ENCODE measurements at places on chromosomes 4 and X.
A peak's percentile ranks its signal among the peaks of the same experiment; 100 is the strongest.

DNA sequence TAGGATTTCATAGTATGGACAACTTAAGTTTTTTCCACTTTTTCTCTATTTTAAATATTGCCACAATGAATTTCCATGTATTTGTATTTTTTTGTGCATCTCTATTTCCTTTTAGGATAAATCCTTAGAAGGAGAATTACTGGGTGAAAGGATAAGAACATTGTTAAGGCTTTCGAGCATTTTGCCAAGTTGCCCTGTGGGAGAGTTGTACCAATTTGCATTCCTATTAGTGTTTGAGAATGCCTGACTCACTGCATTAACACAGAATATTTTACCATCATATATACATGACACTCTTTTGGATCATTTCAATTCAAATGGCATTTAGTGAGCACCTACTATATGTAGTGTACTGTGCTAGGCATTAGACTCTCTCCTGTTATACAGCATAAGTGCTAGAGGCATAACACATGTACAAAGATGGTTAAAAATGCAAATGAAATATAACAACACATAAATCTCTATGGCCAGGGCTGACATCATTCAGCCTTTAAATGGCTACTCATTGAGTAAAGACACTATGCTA lies 57.0 kb downstream of the PLAC1 start:
- DNase-seq = no peak

- no peak for DNase-seq
Measured at GRCh38 chr4:167989815-167990214, 102.5 kb upstream of the ANXA10 start.

DNA sequence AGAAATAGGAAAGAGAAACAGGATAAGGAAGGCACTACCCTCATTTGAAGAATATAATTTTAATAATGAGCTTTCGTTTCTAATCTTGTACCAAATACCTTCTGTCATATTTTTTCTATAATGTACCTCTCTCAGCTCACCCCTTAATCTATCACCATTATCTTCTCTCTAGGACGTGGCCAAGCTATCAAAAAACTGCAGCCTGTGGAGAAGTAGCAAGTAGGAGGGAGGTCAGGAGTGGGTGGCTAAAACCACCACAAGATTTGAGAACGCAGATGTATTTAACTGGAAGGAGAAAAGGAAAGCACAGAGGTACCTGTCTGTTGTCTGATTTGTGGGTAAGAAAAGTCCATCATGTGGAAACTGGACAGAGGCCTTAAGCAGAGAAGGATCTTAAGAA lies 576.7 kb upstream of the DIPK2B start:
- DNase-seq = no peak

DNA sequence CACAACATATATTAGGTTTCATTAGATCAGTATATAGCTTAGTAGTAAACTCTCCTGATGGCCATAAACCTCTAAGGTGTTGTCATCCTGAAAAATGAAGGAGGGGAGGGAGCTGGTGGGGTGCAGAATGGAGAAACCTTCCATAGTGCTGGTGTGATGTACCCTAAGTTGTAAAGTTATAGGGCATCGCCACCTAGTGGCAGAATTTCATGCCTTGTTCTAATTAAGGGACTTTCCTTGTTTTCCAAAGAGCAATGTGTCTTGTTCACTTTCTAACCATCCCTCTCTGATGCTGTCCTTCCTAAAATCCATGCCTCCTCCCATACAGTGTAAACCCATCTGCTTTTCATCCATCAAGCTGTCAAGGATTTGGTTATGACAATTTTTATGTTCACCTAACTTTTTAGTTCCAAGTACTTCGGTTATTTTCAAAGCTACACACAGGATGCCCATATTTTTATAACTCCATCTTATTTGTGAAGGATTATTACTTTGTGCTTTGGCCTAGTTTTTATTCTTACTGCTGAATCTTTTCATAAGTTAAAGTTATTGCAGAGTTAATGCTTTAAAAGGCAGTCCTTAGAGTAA lies 4.5 kb downstream of the NBDY start:
- DNase-seq = peak; percentile 49

DNA sequence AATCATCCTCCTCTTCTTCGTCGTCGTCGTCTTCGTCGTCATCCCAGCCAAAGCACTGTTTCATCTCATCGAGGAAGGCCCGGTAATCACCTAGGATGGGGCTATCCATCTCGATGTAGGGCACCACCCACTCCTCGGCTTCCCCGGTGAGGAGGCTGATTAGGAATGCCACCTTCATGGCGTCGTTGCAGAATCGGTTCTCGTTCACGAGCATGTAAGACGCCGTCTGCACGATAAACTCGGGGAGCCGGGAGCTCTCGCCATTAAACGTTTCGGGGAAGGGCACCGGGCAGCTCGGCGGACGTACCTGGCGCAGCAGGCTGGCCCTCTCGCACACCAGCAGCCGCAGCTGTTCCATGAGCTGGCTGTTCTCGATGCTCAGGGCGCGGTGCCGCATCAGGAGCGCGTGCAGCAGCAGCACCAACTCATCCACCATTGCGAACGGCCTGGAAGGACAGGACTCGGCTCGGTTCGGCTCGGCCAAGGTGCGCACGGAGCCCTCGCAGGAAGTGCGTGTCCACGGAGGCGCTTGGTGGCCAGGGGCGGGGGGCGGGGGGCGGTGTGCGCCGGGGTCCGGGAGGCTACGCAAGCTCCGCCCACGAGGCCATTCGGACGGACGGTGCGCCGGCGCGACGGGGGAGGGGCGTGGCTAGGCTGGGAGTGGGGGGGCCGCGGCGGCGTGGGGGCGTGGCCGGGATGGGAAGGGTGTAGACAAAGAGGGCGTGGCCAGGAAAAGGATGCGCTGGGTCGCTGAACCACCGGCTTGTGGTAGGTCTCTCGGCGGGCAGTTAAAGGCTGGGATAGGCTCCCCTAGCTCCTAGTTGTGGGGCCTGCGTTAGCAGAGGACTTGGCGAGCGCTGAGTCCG lies at the start of gene LDOC1:
TSS of gene LDOC1 (minus strand) at position 544 of the 866 bp plus-strand sequence. CDS start at position 436, 108 bp downstream.
- no peak for DNase-seq

- DNase-seq = no peak
Measured at GRCh38 chr4:99872570-99872969, 21.7 kb downstream of the LAMTOR3 start.

DNA sequence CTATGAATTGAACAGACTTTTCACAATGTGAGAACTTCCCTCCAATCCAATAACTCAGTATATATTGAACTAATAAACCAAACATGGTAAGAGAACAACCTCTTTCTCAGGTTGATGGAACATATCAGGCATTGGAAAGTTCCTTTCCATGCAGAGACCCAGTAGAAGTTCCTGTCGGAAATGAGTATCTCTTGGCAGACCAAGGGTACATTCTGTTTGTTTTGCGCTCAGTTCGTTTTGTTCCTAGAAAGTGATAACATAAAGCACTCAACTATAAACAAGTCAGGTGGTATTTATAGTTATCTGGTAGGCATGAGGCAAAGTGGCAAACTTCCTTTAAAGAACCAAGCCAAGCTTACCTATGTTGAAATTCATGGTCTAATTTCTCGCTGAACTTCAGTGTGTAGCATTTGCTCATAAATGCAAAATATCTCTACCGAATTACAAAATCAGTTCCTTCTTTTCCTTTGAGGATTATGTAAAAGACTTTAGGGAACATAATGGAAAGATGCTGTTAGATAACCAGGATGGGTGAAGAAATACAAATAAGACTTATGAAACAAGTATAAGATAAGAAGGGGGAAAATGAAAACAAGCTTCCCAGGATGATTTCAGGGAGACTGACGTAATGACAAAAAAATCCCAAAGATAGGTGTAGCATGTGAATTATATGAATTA lies 120.3 kb downstream of the ARHGAP24 start:
- no peak for DNase-seq

DNA sequence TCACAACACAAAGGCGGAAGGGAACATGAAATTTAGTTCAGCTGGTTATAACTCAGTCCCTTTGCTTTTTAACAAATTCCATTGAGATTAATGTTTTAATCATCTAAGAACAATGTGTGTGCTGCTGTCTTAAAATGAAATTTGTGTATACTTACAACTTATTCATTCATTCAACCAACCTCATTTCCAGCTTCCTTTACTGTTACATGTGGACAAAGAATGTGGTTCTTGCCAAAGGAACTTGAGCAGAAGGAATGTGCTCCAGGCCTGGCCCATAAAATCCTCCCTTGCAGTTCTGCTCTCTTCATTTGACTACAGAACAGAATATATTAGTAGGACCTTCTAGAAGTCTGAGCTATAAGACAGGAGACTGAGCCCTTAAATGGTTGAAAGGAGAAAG lies 176.8 kb upstream of the GLRA2 start:
- no peak for DNase-seq

DNA sequence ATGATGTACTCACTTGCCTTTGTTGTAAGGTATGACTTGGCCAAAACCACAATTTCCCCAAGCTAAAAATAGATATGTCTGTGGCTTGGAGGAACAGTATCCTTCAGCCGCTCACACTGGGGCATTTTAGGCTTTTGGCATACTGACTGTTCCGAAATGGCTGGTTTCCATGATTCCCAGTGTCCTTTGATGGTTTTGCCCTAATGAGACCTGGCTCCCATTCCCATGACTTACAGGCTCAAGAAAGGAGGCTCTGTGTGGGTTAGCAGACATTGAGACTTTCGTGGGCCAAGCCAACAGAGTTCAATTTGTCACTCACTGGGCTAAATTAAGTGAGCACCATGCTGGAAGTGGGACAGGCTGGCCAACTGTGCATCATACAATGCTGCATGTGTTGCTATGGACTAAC lies 150.6 kb downstream of the CEP135 start:
- no peak for DNase-seq

DNA sequence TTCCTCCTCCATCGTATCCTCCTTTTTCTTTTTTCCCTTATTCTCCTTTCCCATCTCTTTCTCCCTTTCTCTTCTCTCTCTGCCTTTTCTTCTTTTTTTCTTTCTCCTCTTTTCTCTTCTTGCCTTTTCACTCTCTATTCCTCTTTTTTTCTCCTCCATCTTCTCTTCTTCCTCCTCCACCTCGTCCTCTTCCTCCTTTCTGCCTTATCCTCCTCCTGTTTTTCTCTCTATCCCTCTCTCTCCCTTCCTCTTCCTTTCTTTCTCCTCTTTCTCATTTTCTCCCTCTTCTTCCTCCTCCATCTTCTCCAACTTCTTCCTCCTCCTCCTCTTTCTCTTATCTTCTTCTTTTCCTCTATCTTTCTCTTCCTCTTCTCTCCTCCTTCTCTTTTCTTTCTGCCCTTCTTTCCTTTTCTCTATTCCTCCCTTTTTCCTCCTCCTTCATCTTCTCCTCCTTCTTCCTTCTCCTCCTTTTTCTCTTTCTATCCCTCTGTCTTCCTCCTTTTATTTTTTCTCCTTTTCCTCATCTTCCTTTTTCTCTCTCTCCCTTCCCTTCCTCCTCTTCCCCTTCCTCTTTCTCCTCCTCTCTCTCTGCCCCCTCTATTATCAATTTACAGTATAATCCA lies 269.1 kb downstream of the DHRSX start:
- no peak for DNase-seq

GRCh38 chr4:73019462-73020047 lies 50.0 kb downstream of the COX18 start:
- DNase-seq = peak; percentile 44

GRCh38 chrX:98299785-98300184 lies 1416.1 kb downstream of the RPA4 start:
- no peak for DNase-seq

DNA sequence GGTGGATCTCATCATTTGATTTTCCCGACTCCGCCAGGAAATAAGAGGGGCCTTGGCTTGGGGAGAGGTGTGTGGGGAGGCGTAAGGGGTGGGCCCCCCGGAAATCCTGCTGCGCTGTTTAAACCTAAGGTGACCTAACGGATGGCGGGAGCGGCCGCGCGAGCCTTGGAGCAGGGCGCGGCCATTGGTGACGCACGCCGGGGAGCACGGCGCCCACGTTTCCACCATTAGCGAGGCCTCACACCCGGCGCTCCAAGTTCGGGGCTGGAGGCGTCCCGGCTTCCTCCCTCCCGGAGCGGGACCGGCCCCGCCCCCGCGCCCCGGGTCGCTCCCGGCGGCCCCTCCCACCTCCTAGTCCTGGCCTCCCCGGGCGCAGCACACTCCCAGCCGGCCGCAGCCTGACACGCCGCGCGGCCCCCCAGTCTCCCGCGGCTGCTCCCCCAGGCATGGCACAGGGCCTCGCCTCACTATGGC lies at the start of gene SMS:
TSS of gene SMS (plus strand) at position 354 of the 474 bp plus-strand sequence. CDS start at position 470, 116 bp downstream.
- DNase-seq = peak; percentile 76

DNA sequence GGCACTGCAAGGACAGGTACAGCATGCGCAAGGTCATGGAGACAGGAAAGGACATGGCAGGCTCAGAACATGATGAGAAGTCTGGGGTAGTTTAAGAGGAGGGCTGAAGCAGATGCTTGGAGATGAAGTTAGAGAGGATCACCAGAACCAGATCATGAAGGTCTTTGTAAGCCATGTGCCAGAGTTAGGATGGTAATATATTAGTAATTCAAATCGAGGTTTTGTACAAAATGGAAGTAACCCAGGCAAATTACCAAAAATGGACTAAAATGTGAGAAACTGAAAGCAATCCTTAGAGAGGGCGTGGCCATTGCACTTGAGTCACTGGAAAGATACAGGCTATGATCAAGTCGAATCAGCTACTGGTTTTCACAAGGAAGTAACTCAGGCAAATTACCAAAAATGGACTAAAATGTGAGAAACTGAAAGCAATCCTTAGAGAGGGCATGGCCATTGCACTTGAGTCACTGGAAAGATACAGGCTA lies 13.5 kb downstream of the RXFP1 start:
- peak; percentile 39 for DNase-seq

GRCh38 chr4:69936566-69936965 lies 5.7 kb downstream of the CSN1S1 start:
- DNase-seq = no peak

DNA sequence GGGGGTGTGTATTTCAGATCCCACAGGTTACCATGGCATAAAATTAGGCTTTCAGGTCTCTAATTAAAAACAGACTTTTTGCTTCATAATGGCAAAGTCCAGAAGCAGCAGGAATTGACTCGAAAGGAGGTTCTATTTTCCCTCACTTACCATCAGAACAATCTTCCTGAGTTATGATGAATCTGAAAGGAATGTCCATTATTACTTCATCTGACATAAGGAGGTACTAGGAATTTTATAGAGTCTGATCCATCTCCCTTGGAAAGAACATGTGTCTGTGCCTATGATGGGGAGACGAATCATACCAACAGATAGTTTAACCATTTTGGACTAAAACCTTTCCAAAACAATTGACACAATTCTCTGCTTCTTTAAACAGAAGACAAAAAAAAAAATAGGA lies 206.3 kb upstream of the FGF13 start:
- DNase-seq = no peak

GRCh38 chr4:63106600-63106999 lies 1302.7 kb downstream of the TECRL start:
- DNase-seq = no peak

DNA sequence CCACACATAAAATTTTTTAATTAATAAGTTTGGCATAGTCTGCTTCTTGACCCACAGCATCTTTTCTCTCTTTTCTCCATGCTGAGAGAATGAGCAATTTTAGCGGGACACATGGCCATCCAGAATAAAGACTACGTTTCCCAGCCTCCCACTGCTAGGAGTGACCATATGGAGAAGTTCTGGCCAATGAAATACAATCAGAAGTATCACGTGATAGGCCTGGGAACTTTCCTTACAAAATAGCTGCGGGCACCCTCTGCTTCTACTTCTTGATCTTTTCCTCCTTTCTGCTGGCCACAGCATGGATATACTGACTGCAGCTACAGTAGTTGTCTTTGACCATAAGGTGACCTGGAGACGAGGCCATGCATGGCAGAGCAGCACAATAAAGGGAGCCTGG lies 348.0 kb downstream of the BCOR start:
- no peak for DNase-seq
